NCI-H446 (cell line): ENCODE measurements at places on chromosomes 12 and 14.
A peak's percentile ranks its signal among the peaks of the same experiment; 100 is the strongest.

DNA sequence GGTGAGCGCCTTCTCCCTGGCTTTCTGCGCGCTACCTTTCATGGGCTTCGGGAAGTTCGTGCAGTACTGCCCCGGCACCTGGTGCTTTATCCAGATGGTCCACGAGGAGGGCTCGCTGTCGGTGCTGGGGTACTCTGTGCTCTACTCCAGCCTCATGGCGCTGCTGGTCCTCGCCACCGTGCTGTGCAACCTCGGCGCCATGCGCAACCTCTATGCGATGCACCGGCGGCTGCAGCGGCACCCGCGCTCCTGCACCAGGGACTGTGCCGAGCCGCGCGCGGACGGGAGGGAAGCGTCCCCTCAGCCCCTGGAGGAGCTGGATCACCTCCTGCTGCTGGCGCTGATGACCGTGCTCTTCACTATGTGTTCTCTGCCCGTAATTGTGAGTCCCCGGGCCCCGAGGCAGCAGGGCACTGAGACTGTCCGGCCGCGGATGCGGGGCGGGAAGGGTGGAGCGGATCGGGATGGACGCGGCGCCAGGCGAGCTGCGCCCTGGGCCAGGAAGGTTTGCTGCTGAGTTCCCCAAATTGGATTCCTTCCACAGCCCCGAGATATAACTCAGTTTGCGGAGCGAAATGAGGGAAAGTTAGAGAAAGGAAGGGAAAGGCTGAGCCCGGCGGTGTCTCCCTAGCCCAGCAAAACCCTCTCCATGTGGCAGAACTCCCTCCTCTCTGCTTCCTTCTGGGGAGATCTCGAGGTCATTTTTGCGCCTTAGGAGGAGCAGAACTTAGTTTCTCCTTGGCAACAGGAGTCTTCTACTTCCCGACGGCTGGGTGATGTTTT lies 972 bp downstream of the PTGDR start:
- DNase-seq: no peak

- no peak for DNase-seq
Measured at GRCh38 chr14:96170961-96171592, 33.6 kb upstream of the BDKRB2 start.

- no peak for DNase-seq
Measured at GRCh38 chr14:65134651-65135579, 32.6 kb upstream of the MAX start.

GRCh38 chr14:58296726-58297125 lies 1.6 kb upstream of the ARID4A start:
- DNase-seq: no peak

- no peak for DNase-seq
Measured at GRCh38 chr14:88034076-88034475, 29.1 kb downstream of the GPR65 start.

DNA sequence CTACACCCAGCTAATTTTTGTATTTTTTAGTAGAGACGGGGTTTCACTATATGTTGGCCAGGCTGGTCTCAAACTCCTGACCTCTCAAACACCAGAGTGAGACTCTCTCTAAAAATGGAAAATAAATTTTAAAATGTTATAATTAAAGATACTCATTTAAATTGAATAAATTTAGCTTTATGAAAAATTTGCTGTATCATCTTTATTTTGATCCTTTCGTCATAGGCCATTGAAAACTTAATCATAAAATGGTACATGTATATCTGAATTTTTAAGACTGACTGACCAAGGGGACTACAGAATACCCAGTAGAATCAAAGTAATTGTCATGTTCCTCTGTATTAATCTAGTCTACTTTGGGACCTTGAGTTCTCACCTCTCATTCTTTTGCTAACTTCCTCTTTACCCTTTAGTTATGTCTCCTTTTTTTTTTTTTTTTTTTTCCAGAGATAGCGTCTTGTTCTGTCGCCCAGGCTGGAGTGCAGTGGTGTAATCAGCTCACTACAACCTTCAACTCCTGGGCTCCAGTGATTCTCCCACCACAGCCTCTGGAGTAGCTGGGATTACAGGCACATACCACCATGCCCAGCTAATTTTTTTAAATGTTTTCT lies 9.5 kb downstream of the RAB5B start:
- no peak for DNase-seq

DNA sequence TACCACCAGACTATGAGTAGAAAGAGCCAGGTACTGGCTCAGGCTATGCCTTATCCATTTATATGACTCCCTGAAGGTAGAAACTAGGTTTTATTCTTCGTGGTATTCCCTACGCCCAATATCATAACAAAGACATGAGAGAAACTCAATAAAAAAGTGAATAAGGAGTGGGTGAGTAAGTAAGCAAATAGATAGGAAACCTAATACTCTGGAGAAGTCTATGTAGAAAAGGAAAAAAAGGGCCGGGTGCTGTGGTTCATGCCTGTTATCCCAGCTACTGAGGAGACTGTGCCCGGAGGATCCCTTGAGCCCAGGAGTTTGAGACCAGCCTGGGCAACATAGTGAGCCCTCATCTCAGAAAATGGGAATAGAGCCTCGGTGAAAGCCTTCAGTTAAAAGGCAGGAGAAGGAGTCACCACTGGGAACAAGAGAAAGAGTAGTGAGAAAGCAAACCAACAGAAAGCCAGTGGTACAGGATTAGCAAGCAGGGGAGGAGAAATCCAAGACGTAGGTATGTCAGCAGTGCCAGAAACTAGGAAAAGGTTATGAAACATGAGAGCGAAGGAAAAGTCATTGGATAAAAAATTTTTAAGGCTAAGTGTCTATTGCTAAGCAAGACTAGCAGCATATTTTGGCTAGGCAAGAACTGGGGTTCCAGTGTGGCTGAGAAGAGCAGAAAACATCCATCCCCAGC lies 6.0 kb upstream of the OR6J1 start:
- no peak for DNase-seq

DNA sequence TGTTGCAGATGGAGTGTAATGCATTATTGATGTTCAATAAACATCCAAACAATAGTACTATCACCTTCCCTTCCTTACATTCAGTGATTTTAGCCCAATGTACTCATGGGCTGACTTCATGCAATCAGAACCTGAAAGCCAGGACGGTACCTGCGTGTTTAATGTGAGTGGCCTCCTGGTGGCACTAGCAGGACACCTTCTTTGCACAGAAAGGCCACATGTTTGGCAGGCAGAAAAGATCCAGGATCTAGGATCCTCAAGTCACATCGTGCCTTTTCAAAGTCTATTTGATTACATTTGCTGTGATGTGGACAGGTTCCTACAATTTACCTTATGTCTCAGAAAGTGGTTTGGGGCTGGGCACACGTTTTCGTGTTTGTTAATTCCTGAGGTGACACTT lies 82.9 kb downstream of the NEDD1 start:
- DNase-seq: no peak

DNA sequence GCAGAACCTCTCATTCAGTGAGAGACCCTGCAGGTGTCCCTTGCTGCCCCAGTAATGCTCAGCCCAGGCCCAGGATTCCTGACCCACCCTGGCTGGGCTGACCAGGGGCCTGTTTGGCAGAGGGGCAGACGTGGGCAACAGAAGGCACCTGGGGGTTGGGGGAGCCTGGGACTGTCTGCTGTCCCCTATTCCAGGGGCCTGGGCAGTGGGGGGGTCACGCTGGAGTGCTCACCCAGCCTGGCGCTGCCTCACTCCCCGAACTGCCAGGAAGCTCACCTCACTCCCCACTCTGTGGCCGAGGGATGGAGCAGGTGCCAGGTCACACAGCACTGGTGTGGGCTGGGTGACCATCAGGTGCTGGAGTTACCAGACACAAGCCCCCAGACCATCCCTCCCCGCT lies 22.6 kb upstream of the NUDT14 start:
- no peak for DNase-seq

GRCh38 chr14:32377046-32377646 lies 48.0 kb downstream of the AKAP6 start:
- no peak for DNase-seq

DNA sequence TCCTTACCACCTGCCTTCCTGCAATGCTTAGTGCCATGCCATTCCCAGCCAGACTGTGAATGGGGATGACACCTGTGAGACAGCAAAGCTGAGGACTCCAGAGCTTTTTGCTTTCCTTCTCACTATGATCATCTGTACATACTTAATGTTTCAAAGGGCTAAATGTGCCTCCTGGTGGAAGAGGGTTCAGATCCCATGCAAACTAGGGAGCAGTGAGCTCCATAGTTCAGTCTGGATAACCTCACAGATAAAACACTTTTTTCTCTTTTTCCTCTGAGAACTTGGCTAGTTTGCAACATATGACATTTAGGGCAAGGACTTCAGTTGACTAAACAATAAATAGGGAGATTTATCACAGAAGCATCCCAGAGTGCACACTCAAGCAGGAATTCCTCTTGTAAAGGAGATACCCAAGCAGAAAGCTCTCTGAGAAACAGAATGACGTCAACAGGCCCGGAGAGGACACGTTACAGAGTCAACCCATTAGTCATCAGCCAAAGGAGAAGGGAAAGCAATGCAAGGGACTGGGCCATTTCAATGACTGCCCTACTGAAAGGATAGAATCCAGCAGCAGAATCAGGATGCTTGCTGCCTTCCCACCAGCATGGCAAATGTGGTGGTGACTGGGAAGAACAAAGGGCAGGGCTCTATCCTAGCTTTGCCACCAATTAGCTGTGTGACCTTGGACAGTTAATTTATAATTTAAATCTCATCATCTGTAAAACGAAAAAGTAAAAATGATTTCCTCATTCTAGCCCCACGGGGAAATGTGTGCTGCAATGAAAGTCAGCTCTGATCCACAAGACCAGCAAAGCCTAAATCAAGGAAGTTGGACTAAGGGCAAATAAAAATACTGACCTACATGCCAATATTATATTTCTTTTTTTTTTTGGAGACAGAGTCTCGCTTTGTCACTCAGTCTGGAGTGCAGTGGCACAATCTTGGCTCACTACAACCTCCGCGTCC lies 80.8 kb upstream of the ACTN1 start:
- no peak for DNase-seq

GRCh38 chr12:25771041-25771440 lies 187.4 kb upstream of the RASSF8 start:
- DNase-seq: no peak

GRCh38 chr12:45575417-45575816 lies 154.1 kb upstream of the ARID2 start:
- no peak for DNase-seq

DNA sequence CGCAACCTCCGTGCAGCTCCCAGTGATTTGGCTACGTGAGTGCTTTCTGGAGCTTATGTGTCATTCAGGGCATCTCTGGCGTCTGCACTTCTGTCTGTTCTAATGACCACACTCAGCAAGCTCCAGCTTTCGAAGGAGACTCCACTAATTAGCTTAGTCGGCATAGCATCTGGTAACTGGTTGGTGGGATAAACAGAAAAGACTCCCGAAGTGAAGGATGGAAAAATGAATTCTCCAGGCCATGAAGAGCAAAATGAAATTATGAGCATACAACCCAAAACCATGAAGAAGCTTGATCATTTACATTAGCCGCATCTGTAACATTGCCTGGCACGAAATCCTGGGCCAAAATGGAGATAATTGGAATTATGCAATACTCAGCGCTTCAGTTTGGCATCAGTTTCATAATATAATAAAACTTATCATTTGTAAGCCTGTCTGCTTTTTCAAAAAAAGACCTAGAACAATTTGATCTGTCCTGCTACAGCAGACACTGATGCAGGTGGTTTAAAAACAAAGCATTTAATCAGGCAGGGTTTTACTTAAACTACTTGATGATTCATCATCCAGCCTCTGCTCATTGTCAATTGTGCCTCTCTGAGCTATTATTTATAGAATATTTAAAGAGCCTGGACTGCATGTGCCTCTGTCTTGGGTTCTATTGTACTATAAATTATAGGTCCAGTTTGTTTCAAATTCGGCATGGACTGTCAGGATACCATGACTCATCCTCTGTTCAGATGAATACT lies 87.4 kb downstream of the SYT1 start:
- DNase-seq: peak; percentile 78

- no peak for DNase-seq
Measured at GRCh38 chr12:57551637-57552305, 1.9 kb downstream of the KIF5A start.

- no peak for DNase-seq
Measured at GRCh38 chr12:65798918-65799317, 25.4 kb upstream of the HMGA2 start.

- no peak for DNase-seq
Measured at GRCh38 chr14:93263416-93263815, 56.4 kb downstream of the UBR7 start.

GRCh38 chr12:49974677-49975317 lies 2.0 kb downstream of the AQP6 start:
- DNase-seq: no peak
